ENCODE measurements at places on chromosomes 11 and 22. TPM values are rescaled to one million over a fixed set of nuclear protein-coding genes. Genes with fewer than 3 reads are reported as not detected.

UBQLN3 gene
- total RNA-seq: 1.5 TPM

- H3K4me3 ChIP-seq: no peak overlapping the region
- no peaks in the 10 kb centered on the region for H3K27me3 ChIP-seq
- H3K4me1 ChIP-seq: no peaks in the 10 kb centered on the region
- no peak overlapping the region for H3K27ac ChIP-seq
- peaks cover 23% of the 10 kb centered on the region for H3K36me3 ChIP-seq
Observed at GRCh38 chr11:65189191-65189590, 7.5 kb downstream of the CAPN1 start.

DNA sequence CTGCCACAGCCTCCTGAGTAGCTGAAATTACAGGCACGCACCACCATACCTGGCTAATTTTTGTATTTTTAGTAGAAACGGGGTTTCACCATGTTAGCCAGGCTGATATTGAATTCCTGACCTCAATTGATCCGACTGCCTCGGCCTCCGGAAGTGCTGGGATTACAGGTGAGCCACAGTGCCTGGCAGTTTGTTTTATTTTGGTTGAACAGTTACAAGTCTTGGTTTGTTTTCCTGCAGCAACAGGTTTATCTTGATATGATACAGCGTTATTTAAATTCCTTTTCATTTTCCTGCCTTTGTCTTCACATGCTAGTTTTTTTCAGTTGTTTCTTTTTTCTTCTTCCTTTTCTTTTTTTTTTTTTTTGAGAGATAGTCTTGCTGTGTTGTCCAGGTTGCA lies 4.0 kb upstream of the SLC3A2 start:
- H3K27me3 ChIP-seq: no peaks in the 10 kb centered on the region
- DNase-seq: no peak
- no peaks in the 10 kb centered on the region for H3K4me1 ChIP-seq
- H3K27ac ChIP-seq: no peak overlapping the region

GRCh38 chr11:120674542-120674941 lies 163.0 kb downstream of the GRIK4 start:
- H3K36me3 ChIP-seq: no peaks in the 10 kb centered on the region
- no peak overlapping the region for H3K4me3 ChIP-seq
- H3K4me1 ChIP-seq: no peaks in the 10 kb centered on the region
- no peak overlapping the region for H3K27ac ChIP-seq
